ENCODE measurements at places on chromosomes 16 and 17.

DNA sequence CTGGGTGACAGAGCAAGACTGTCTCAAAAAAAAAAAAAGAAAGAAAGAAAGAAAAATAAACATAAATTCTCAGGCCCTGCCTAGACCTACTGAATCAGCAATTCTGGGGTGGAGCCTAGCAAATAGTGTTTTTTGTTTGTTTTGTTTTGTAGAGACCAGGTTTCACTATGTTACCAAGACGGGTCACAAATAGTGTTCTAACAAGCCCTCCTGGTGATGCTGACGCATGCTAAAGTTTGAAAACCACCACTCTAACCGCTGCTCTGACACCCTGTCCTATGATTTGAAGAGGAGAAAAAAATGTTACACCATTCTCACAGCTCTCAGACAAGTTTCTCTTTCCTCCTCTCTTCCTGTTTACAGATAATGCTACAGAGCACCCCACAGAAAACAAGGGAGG is 1.5 kb downstream of the MRPL10 start:
- DNase-seq, result no peak

GRCh38 chr17:11840831-11841230 is 156.4 kb downstream of the ZNF18 start:
- no peak for DNase-seq

DNA sequence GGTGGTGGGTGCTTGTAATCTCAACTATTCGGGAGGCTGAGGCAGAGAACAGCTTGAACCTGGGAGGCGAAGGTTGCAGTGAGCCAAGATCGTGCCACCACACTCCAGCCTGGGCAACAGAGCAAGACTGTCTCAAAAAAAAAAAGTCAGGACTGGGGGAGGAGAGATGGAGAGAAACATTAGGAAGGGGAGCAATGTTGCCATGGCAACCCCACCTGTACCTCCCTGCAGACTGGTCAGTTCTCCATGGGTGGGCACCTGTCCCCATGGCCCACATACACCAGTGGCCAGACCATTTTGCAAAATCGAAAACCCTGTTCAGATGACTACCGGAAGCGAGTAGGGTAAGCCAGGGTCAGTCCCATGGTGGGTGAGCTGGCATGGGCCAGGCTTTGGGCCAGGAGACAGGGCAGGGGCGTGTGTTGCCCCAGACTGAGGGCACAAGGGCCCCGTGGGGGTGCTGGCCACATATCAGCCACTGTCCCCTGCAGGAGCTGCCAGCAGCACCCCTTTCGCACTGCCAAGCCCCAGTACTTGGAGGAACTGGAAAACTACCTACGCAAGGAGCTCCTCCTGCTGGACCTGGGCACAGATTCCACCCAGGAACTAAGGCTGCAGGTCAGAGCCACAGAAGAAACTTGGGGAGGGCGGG is 14.0 kb downstream of the TSNAXIP1 start:
- DNase-seq, result no peak

DNA sequence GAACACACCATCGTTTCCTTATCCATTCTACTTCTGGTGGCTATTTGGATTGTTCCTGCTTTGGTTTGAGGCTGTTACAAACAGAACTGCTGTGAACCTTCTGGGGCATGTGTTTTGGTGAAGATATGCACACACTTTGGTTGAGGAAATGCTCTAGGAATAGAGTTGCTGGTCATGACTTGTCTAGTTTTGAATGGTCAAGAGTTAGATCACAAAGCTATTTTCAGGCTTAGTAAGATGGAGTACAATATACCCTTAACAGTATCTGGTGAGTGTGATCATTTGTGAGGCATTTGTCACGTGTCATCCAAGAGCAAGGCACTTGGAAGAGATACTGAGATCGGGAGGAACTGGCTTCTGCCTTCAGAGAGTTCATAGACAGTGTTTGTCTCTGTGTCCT is 47.0 kb upstream of the CACNG5 start:
- DNase-seq, result no peak

DNA sequence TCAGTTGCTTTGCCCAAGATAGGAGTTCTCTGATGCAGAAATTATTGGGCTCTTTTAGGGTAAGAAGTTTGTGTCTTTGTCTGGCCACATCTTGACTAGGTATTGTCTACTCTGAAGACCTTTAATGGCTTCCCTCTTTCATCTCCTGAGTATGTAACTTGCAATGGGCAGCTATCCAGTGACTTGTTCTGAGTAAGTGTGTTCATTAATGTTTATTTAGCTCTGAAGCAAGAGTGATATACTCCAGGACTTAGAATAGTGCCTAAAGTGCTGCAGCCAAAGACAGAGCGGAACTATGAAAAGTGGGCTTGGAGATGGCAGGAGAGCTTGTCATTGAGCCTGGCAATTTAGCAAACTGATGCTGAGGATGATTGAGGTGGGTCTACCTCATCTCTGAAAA is 8.8 kb upstream of the TANGO6 start:
- DNase-seq, result no peak

DNA sequence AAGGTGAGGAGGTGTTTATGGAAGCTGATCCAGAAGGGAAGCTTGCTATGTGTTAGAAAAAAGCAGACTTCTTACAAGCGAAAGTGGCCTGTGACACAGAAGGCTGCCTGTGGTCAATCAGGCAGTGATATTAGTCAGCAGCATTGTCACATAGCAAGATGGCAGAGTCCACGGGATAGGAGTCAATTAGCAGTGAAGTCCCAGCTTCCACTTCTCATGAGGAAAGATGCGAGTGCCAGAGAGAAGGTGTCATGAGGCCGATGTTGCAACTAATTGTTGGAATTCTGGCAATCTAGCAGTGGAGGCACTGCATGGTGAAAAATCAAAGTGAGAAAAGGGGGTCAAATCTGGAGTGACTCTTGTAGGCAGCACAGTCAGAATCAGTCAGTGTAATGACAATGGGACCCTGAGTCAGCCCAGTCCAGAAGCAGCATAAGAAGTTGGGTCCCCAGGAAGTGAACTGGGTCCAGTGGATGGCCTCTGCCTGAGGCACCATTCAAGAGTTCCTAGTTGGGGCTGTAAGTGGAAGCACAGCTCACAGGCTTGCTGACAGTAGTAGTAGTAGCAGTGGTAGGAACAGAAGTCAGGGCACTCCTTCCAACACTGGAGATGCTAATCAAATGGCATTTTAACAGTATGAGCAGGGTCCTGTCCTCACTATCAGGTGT is 85.1 kb downstream of the TNFRSF13B start:
- DNase-seq, result no peak

DNA sequence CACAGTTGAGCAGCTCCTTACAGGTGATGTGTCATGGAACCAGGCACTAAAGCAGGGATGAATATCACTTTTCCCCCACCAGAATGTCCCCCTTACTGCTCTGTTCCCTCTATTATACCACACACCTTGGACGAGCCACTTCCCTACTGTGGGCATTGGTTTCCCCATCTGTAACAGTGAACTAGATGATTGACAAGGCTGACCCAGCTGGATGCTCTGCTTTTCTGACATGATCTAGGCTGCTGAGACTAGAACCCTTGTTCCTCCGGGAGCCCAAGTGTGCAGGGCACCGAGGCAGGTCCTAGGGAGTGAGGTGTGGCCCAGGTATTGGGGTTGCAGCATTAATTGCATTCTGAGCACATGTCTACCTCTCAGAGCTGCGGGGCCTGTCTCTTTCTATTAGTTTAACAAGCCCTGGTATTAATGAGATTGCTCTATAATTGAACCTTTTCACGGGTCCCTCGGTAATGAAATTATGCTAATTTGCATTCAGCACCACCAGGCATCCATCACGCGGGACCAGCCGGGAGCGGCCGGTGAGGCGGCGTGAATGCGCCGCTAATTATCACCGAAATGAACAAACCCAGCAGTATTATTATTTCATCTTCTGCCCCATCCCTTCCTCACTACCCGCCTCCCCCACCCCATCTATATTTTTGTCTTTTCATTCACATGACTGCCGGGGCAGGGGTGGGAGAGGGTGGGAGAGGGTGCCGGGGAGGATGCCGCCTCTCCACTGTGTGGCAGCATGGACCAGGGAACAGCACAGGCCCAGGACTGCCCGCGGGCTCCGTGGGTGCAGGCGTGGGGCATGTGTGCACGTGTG is 121.1 kb downstream of the CYLD start:
- no peak for DNase-seq

DNA sequence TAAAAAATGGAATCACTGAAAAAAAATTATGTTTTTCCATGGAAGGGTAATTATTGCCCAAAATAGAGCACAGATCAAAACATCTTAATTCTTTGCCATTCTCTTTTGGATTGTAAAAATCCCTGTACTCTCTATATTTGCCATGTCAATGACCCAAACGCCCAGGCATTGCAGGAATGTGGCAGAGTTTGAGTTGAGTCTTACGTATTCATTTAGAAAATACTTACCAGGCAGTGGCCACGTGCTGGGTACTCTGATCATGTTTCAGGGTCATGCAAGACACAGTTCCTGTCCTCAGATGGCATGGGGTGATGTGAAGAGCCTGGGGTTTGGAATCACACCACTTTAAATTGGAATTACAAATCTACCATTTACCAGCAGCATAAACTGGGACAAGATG is 267.7 kb downstream of the ABCC12 start:
- no peak for DNase-seq

- DNase-seq, result no peak
These were observed 22.0 kb downstream of the SALL1 start for GRCh38 chr16:51129105-51129504.

DNA sequence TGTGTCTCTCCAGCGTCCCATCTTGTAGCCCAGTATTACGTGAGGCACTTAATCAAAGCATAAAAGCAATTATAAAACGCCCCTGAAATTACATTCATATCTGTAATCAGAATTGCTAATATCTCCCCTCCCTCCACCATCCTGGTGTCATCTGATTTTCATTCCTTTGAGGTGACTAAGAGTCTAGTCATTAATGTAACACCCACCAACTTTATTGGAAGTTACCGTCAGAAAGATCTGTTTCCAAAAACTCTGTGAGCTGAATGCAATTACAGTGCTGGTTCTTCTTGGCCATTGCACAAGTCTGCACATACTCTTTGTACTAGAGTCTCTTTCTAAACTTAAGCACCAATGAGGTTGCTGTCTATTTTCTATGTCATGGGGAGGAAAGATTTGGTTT is 12.5 kb upstream of the MAF start:
- DNase-seq, result no peak

DNA sequence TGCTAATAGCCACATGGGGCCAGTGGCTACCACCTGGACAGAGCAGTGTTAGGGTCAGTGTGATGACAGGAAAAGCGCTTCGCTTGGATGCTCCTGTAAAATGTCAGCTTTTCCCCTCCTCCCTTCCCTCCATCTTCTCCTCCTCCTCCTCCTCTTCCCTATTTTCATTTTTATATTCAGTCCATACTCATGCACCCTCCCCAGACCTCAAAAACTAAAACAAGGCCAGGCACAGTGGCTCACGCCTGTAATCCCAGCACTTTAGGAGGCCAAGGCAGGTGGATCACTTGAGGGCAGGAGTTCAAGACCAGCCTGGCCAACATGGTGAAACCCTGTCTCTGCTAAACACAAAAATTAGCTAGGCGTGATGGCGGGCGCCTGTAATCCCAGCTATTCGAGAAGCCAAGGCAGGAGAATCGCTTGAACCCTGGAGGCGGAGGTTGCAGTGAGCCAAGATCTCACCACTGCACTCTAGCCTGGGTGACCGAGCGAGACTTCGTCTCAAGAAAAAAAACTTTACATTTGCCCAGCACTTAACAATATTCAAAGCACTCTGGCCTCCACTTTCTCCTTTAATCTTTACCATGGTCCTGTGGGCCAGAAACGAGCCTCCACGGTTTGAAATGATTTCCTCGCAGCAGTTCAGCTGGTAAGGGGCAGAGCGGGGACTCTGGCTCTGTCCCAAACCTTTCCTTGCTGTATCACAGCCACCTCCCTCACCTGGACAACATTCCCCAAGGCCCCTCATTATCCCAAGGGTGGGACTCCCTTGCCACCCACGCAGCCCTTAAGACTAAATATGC is 21.8 kb downstream of the ANKRD40 start:
- no peak for DNase-seq

DNA sequence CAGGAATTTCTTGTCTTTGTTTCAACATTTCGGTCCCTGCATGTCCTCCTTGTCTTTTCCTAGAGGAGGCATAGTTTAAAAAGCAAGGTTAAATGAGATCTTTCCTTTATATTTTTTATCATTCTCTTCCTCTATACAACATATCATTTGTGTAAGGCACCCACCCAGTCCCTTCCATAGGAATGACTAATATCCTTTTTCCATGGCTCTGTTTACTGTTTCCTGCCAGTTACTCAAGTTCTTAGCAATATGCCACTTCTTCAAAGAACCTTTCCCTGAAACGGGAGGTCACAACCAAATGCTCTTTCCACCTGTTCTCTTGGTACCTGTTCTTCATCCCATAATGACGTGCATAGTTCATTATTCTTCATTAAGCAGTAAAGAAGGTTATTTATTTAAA is 1237.1 kb upstream of the GOT2 start:
- no peak for DNase-seq

GRCh38 chr17:37691807-37692206 is 48.6 kb upstream of the DDX52 start:
- DNase-seq, result no peak

GRCh38 chr16:13540771-13541170 is 379.2 kb upstream of the ERCC4 start:
- DNase-seq, result no peak

DNA sequence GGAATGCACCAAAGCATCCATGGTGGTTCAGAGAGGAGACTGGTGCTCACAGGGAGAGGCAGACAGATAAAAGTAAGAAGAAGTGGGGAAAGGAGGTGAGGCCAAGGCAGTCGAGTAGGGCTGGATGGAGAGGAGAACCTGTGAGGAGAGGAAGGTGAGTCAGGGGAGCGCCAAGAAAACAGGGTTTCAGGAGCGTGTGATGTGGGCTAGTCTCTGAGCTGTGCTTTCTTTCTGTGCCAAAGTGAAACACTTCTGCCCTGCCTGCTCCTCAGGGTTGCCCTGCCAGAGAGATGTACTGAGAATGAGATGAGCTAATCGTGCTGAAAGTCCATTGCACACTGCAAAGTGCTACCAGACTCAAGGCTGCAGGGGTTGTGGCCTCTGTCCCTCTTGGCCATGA is 310.7 kb upstream of the CCL2 start:
- no peak for DNase-seq

- no peak for DNase-seq
These were observed 77.9 kb downstream of the SYCE1L start for GRCh38 chr16:77277141-77277540.

DNA sequence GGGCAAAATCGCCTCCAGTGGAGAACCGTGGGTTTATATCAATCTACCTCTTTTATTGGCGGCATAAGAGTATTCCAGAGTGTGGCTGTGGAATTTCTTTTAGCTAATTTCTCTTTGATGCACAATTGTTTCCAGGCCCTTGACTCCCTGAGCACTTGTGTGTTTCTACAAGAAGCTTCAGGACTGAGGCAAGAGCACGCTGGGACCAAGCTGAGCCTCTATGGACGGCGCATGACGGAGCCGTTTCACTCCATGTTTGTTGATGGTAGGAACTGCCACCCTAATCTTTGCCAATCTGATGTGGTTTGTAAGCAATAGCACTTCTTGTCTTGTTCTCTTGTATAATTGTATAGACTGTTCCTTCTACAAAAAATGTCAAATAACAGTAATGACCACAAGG is 11.2 kb upstream of the ANKRD40CL start:
- DNase-seq, result no peak

DNA sequence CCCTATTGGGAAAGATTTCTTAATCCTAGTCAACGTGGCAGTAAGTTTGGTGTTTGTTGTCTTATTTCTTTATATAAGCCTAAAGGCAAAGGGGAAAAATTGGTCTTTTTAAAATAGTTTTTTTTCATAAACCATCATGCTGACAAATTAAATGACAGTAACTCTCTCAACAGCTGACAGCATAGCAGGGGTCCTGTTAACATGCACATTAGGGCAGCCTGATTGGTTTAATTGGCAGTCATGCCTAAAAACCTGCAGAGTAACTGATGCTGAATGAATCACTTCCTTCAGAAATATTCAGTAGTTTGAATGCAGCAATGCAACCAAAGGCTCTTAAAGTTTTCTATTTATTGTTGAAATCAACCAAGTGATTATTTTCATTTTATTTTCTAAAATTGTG is 85.4 kb downstream of the ITFG1 start:
- no peak for DNase-seq

All from HuH-7 (cell line).